NCI-H2171 (cell line): ENCODE measurements at places on chromosomes 13 and 19.

GRCh38 chr13:34416971-34417380, 525.1 kb upstream of the NBEA start:
- DNase-seq, result no peak

DNA sequence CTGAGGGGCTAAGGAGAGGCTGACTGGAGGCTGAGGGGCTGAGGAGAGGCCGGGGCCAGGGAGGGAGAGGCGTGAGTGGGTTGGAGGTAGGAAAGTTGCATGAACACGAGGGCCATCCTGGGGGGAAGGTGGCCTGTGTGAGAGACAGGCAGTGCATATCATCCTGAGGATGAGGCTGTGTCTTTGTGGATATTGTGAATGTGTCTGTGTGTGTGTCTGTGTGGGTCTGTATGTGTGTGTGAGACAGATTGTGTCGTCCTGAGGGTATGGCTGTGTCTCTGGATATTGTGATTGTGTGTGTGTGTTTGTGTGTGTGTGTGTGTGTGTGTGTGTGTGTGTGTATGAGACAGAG, 422 bp downstream of the ZNF71 start:
- DNase-seq, result no peak

DNA sequence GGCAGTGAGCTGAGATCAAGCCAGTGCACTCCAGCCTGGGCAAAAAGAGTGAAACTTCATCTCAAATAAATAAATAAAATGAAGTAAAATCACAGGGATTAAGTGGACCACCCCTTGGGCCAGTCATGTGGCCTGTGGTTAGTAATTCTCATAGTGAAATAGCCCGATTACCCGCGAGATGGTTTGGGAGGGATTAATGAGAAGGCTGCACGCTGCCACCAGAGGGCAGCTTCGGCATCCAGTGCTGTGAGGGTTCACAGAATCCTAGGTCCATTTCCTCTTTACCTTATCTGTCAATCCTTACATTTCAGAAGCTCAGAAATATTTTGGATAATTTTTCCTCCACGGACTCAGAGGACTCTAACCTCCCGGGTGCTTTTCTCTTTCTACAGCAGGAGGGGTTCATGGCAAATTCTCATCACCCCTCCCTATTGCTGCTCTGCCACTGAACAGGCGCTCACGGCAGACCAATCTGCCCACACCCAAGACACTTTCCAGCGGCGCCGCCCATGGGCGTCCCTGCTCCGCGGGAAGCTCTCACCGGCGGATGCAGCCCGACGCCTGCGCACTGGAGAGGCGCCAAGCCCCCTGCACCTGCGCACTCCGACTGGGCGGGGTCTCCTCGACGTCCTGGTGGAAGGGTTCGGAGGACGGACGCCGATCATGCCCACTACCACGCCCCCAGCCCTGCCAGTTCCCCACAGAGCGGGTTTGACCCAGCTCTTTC, 11.0 kb downstream of the ZNF835 start:
- no peak for DNase-seq

DNA sequence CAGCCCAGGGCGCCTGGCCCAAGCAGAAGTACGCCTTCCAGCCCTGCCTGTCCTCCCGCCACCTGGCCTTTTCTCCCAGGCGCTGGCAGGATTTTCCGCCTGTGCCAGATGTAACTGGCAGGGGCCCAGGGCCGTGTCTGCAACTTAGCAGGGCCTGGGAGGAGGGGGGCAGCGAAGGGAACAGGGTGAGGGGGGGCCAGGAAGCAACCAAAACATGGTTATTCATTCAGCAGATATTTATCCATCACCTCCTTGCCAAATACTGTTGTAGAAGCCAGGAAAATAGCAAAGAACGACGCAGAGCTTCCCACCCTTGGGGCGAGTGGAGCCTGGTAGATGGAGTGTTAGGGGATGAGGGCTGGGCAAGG, 5.6 kb downstream of the TLE6 start:
- DNase-seq, result peak; percentile 96

DNA sequence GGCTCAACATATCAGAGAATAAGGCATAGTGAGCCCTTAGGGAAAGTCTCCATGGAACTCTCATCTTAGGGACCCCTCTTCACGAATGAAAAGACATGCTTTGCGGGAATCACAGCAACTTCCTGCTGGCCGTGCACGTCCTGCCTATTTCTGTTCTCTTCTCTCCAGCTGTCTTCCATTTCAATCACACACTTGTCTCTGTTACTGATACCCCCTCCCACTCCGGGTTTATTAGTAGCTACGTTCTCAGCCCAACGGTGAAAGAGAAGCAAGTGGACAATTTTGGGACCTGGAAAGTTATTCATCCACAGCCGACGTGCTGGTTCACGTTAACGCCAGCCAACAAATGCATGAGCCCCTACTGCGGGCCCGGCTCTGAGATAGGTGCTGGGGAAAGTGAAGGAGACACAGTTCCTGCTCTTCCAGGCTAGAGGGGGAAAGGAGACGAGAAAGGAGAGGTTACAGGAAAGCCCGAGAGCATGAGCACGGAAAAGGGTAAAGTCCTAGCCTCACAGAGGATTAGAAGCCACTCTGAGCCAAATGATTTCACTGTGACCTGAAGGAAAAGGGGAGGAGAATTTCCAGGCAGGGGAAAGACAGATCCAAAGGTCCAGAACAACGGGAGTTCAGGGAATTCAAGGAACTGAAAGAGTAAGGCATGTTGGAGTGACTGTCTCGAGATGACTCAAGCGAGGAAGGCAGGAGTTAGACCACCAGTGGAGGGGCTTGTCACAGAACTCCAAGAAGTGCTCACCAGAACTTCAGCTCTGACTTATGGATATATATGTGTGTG, 81.8 kb upstream of the CLDN10 start:
- DNase-seq, result no peak

DNA sequence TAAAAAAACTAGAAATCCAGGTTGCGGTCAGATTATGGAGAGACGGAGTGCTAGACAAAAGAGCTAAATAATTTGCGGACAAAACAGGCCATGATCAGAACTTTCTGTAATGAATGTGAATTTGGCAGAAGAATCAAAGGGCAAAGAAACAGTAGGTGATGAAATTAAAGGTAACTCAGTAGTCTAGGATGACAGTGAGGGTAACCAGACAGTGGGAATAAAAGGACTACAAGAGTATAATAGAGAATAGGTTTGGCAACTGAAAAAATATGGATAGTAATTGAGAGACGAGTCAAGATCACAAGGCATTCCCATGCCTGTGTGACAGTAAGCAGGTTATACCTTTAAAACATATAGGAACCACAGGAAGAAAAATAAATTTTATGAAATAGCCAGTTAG, 35.9 kb downstream of the CAB39L start:
- no peak for DNase-seq

GRCh38 chr13:113275387-113275786, 21.7 kb upstream of the LAMP1 start:
- peak; percentile 16 for DNase-seq

DNA sequence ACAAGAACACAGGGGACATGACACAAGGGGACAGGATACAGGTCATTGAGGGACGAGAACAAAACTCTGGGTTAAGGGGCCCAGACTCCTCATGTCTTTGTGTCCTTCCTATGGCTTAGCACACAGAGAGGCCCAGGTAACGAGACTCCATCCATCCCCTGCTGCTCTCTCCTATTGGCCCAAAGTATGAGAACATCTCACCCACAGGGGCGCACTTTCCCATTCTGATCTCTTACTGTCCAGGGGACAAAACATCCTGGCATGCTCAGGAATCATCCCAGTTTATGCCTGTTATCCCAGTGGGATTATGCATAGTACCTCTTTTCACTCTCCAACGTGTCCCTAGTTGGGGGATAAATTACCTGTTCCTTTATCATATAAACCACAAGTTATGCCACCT, 19.2 kb downstream of the C13orf42 start:
- DNase-seq, result no peak

GRCh38 chr19:1567848-1568227, 287 bp downstream of the MEX3D start:
- DNase-seq, result no peak

DNA sequence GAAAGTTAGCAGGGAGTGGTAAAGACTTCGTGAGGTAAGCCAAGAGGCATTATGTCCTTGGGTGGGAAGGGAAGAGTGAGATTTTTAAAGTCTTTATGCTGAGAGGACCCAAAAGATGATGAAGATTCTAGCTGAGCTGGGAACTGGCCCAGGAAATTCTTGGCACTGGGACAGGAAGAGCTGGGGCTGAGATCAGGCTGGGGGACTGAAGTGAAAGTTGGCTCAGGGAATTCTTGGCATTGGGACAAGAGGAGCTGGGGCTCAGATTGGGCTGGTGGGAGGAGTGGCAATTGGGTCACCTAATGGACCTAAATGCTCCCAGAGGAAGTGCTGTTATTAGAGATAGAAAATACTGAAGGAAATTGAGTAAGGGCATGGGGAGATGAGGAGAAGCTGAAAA, 8.8 kb downstream of the SCEL start:
- DNase-seq, result no peak

DNA sequence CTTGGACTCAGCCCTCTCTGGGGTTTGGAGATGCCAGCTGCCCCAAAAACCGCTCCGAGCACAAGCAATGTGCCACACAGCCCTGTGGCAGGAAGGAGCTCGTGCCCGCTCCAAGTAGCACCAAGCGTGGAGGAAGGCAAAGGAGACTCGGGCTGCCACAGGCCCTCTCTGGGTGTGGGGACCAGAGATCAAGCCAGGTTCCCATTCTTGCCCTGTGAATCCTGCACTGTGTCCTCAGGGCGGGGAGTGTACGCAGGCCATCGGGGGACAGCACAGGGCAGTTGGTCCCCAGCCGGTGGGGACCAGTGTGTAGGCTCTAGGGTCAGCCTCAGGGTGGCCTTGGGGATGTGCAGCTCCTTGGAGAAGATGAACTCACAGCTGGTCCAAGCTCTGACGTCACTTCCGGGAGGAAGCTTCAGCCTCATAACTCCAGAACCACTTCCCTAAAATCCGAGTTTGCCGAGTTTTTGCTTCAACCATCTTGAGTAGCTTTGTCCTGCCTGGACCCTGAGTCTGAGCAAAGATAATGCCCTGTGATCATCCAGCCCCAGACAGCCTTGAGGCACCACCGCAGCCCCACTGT, 9.3 kb upstream of the CPAMD8 start:
- no peak for DNase-seq

DNA sequence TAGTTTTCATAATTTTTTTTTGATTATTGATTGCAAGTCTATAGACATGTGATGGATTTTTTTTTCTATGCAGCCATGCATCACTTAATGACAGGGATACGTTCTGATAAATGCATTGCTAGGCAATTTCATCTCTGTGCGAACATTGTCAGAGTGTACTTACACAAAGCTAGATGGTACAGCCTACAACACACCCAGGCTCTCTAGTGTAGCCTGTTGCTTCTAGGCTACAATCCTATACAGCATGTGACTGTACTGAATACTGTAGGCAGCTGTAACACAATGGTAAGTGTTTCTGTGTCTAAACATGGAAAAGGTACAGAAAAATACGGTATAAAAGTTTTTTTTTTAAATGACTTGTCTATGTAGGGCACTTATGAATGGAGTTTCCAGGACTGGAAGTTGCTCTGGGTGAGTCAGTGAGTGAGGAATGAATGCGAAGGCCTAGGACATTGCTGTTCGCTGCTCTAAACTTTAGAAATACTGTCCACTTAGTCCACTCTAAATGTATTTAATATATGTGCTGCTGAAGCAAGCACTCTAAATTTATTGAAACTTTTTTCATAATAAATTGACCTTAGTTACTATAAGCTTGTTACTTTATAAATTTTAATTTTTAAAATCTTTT, 20.3 kb downstream of the SPATA13 start:
- no peak for DNase-seq

- no peak for DNase-seq
Measured at GRCh38 chr13:64276232-64276631, 2860.6 kb upstream of the PCDH20 start.

- DNase-seq, result no peak
Measured at GRCh38 chr19:46718157-46718933, 1.4 kb upstream of the PRKD2 start.

GRCh38 chr19:10006335-10006708, 4.0 kb downstream of the COL5A3 start:
- DNase-seq, result no peak
